Left renal cortex interstitium (tissue), 4 donors: ENCODE measurements at places on chromosomes 7 and 10. TPM values are rescaled to one million over a fixed set of nuclear protein-coding genes. Genes with fewer than 3 reads are reported as not detected.

Gene DYDC2
- polyA plus RNA-seq = 2.7 TPM

Gene ANXA8L1
- 0.28 TPM for polyA plus RNA-seq

Gene ACTL6B
- polyA plus RNA-seq = not detected

Gene CALHM3
- polyA plus RNA-seq = not detected

Gene TEX47
- polyA plus RNA-seq = not detected

Gene WNT8B
- 0.99 TPM for polyA plus RNA-seq

Gene CHST3
- 18.2 TPM for polyA plus RNA-seq

Gene ALDH18A1
- polyA plus RNA-seq = 77.0 TPM

Gene CLCN1
- 0.17 TPM for polyA plus RNA-seq

Gene CLDN3
- polyA plus RNA-seq = 71.3 TPM

Gene CISD1
- polyA plus RNA-seq = 48.4 TPM

Gene LIPK
- not detected for polyA plus RNA-seq

Gene TRPV5
- 0.56 TPM for polyA plus RNA-seq

Gene ASAH2
- polyA plus RNA-seq = 5.0 TPM

Gene ZNF804B
- 0.23 TPM for polyA plus RNA-seq

Gene NT5C2
- 115 TPM for polyA plus RNA-seq

Gene PRR15
- 6.9 TPM for polyA plus RNA-seq
